Right ventricle myocardium superior (tissue), 1 donor: ENCODE measurements at places on chromosomes 12 and 14.

DNA sequence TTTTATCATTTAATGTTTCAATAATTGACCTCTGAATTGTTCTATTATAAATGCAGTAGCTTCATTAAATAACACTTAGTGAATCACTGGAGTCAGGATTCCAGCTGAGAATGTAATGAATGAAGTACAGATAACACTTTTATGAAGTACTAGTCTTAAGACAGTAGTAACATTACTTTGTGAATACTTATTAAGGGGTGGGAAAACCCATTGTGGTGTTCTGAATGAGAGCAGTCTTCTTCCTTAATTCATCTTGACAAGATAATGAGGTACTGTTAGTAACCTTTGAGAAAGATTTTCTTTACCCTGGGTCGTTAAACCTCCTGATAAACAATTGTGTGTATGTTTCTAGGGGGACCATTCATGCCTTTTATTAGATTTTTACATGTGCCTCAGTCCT is 12.7 kb downstream of the NUP107 start:
- no peak for DNase-seq

DNA sequence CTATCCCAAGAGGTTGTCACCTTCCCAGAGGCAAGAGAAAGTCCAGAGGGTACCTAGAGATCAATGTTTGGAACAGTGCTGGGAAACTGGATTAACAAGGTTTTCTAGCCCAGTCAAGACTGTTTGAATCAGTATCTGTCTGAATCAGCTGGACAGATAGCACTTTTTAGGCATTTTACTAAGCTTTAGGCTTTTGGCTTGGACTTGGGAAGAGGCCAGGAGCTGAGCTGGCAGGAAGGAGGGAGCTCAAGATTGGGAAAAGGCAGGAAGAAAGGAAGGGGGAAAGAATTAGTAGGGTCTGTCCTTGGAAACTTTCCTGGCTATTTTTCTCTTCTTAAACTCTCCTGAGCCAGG is 8.3 kb downstream of the IKZF4 start:
- DNase-seq: no peak

- DNase-seq: no peak
Observed at GRCh38 chr12:57761391-57761998, 5.4 kb downstream of the CYP27B1 start.

DNA sequence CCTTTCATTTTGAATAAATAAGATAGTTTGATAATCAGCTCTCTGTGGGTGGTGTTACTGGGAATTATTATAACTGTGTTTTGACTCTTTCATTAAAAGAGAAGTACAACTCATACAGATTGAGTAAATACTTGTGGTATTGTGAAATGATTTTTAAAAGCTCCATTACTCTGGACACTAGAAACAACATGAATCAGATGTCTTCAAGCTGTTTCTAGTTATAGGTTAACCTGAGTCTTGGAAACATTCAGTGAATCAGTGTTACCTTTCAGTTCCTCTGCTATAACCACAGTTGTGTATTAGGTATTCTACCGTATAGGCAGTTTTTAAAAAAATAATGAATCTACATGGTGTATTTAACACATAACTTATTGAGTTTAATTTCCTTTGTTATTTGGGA is 128.4 kb upstream of the SSTR1 start:
- DNase-seq: no peak
